ENCODE measurements at places on chromosomes 5 and 9.

- DNase-seq: no peak
Measured at GRCh38 chr5:170254056-170254455, 21.3 kb downstream of the C5orf58 start.

- DNase-seq: peak; percentile 77
Measured at GRCh38 chr5:72013766-72014624, 93.3 kb upstream of the MAP1B start.

DNA sequence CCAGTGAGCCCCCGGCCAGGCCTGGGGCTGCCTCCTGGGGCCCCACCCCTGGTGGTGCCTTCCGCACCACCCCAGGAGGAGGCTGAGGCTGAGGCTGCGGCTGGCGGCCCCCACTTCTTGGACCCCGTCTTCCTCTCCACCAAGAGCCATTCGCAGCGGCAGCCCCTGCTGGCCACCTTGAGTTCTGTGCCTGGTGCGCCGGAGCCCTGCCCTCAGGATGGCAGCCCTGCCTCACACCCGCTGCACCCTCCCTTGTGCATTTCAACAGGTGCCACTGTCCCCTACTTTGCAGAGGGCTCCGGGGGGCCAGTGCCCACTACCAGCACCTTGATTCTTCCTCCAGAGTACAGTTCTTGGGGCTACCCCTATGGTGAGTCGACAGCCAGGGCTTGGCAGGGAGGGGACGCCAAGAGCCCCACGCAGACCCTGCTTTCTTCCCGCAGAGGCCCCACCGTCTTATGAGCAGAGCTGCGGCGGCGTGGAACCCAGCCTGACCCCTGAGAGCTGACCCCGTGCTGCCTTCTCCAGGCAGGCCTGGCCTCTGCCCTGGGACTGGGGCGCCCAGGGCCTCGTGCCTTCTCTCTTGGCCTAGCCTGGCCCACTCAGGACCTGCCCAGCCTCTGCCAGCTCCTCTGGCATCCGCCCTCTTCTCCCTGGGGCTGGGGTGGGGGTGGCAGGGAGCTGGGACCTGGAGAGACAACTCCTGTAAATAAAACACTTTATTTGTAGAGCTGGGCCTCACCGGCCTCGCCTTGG is 4.0 kb upstream of the EHMT1 start:
- DNase-seq: no peak

GRCh38 chr9:93307468-93308157 is 123.7 kb downstream of the WNK2 start:
- no peak for DNase-seq

GRCh38 chr9:13035822-13036221 is 243.7 kb downstream of the MPDZ start:
- no peak for DNase-seq

- no peak for DNase-seq
Measured at GRCh38 chr9:24502206-24502937, 43.3 kb downstream of the IZUMO3 start.

GRCh38 chr5:168132241-168132641 is 159.2 kb upstream of the WWC1 start:
- DNase-seq: no peak

DNA sequence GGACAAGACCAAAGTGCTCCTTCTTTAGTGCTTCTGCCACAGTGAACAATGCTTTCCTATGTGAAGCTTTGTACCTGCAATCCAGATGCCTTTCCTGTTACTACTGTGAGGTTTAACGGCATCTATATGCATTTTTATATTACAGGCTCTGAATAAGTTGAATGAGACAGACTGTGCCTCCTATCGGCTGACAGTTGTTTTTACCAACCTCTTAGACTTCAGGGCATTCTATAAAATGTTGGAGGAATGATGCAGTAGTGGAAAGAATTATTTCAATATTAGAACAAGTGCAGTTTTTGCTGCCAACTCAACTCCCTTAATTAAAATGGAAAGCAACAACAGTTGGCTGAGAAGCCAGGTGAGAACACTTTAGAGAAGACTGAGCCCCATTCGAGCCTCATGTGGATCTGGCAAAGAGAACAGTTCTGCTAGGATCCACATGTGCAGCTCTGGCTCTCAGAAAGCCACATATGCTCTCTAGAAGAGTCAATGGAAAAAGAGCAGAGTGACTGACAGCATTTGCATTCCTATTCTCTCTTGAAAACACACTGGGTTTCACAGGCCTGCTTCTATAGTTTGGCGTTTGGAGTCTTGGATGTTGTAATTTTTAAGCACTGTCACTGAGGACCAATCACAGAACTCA is 147.5 kb downstream of the LURAP1L start:
- DNase-seq: peak; percentile 64

- no peak for DNase-seq
Measured at GRCh38 chr5:60332244-60333004, 367.5 kb downstream of the DEPDC1B start.

DNA sequence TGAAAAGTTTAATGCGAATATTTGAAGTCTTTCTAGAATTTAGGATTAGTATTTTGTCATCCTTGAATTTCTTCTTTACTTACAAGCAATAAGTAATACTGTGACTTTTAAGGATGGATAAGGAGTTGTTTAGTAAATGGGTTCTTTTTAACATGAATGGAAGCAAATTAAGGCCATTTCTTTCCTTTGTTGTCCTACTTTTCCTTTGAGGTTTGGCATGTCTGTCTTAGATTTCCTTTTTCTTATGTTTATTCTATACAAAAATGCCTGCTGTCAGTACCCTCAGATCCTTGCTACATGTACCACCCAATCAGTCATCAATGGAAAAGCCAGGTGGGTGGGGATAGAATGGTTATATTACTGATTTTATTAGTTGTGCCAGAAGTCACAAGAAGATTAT is 10.2 kb downstream of the STX17 start:
- no peak for DNase-seq

- no peak for DNase-seq
Measured at GRCh38 chr5:39661026-39661779, 236.4 kb upstream of the DAB2 start.

DNA sequence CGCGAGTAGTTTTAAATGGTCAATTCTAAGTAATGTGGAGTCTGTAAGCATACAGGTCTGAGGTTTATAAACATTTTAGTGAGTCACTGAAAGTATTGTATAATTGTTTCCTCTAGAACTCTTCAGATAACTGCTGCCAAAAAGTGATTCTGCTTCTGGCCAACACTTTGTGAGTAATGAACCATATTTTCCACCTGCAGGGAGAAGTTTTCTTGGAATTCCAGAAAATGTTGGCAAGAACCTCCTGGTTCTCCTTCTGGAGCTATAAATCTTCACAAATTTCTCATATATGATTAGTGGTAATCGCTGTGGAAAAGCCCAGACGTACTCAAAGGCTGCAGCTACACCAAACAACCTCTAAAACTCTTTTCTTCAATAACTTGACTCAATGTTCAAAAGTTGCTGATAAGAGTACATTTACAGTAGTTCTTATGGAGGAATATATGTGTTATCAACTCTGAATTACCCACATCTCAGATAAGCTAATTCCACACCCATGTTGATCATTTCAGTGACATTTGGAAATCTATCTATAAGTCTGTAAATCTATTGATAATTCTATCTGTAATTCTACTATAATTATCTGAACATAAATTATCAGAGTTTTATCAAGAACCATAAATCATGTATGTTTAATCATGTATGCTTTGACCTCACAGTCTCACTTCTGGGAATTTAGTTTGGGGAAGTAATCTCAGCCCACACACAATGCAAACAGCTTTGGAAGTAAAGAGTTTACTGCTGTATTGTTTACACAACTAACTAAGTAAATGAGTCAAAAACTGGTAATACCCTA is 74.1 kb downstream of the FNBP1 start:
- peak; percentile 89 for DNase-seq

DNA sequence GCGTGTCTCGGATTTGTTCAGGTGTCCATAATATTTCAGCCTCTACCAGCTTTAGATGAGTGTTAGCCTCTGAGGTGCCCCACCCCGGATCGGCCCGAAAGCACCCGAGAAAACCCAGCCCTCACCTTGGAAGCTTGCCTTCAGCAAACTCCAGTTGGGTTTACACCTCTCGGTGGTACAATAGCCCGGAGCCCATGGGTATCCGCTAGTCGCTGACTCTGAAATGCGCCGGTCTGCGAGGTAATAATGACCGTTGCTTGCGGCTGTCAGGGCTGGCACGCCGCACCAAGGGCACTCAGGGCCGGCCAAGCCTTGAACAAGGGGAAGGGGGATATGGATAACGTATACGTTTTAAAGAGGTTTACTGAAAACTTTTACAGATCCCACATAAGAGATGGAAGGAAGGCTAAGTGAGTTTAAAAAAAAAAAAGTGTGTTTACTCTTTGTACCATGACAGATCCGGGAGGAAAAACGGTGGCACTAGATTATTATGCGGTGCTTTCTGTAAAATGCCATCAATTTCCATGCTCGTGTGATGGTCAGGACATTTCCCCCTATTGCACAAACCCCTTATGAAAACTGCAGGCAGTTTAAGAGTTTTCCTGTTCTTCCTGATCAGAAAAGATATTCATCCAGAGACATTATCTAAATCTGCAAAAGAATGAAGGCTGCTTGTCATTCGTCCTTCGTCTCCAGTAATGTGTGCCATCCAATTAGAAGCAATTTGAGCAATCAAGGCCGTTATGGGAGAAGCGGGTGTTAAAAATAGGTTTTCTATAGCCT is 124.2 kb downstream of the TMEM161B start:
- DNase-seq: peak; percentile 0

DNA sequence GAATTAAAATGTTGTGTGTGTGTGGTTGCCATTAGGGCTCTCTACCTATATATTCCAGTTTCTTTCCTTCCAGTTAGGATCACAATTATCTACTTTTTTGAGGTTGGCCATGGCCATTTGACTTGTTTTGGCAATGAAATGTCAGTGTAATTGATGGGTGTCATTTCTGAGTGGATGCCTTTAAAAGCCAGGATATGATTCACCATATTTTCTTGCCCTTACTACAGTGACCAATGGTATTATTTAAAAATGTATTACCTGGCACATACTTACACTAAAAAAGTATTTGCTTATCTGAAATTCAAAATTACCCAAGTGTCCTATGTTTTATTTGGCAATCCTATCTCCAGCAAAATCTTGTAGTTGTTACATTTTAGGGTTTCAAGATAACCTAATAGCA is 258.7 kb upstream of the ACTBL2 start:
- DNase-seq: no peak
